Stimulated activated CD4-positive, alpha-beta T cell treated with anti-CD3 and anti-CD28 coated beads, Interleukin-2, amount 100 ng/mL, for 48 hours (primary cell): ENCODE measurements at places on chromosomes 13 and 19.
A peak's percentile ranks its signal among the peaks of the same experiment; 100 is the strongest.

DNA sequence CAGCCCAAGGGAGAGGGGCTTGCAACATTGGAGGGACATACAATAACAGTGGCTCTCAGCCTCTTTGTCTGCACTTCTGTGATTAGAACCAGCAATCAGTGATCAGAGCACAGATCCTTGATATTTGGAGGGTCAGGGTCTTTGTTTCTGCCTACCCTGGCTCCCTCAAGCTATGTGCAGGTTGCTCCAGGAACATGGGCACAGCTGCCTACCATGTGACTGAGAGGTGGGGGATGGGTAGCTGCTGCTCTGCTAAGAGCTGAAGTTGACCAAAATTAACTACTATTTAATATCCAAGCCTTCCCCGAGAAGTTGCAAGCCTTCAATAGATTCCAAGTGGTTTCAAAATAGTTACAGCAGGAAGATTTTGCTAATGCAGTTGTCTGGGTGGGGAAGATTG, 202.6 kb downstream of the ZIC5 start:
- DNase-seq, result no peak

GRCh38 chr13:71477735-71478134, 389.3 kb downstream of the DACH1 start:
- DNase-seq, result no peak

DNA sequence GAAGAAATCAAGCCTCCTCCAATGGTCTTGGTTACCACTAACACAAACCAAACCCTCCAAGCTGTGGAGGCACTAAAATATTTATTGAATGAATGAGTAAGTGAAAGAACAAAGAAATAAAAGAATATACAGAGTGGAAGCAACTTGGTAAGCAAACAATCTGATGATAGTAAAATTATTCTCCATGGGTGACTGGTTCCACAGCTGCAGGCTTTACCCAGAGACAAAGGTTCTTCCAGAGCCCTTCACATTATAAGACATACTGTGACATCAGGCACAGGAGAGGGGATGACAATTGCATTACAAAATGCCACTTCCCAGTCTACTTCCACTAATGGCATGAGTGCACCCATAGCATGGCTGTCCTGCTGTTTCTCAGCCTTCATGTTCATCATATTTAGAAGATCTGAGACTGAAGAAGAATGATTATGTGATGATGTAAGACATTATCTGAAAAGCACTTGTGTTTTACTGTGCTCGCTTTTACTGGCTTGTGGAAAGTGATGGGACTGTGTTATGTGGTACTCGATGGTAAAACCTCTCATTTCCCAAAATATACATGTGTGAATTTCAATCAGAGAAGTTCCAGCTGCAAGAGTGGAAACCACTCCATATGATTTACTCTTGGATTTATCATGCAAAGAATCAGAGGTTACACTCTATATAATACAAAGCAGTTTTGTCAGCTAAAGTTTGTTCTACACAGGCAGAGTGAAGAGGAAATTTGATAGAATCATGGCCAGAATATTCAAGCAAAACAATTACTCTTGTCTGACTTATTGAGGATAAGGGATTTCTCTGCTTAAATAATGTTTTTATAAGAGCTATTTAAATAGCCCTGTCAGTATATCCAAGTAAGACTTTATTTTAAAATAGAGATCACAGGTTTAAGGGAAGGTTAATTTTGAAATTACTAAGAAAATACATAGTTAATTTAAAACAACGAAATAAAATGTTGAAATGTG, 220.2 kb upstream of the NBEA start:
- no peak for DNase-seq

DNA sequence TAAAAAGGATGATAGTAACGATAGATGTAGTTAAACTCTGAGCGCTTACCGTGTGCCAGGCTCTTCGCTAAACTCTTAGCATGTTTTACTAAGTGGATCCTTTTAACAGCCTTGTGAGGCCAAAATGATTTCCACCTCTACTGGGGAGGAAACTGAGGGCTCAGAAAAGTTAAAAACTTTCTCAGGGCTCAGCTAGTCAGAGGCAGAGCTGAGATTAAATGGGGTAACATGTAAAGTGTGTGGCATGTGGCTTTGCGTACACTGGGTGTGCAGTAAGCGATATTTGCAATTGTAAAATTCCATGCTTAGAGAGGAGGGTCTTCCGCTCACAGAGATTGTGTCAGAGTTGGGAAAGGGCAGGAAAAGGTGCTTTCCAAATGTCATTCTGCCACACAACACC, 1.7 kb downstream of the U2AF2 start:
- no peak for DNase-seq

DNA sequence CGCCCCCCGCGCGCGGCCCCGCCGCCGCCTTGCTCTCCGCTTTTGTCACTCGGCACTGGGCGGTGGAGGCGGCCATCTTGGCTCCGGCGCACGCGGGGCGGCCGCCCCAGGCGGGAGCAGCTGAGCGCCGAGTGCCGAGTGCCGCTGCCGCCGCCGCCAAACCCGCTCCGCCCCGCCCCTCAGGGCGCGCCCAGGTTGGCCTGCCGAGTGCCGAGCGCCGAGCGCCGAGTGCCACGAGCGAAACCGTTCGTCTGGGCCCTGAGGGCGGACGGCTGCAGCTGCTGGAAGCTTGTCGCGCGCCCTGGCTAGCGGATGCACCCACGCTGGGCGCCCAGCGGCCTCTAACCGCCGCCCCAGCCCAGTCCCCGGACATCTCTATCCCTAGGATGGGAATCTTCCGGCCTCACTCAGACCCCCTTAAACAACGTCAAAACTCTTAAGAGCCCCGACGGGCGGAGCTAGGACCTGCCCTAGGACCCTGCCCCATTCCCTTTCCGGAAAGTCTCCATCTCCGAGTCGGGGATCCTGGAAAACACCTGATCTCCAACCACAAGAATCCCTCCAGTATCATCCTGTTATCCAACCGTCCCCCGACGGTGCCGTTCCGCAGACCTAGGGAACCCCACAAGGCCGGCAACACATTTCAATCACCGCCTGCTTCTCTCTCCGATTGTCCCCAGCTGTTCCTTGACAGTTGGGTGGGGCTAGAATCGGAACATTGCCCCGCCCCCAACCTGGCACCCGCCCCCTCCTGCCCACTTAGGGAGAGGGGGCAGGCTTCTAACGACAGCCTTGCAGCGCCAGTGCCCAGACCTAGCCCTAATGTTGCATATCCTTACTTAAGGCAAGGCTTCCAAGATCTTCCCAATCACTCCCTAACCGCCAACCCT, 14.1 kb upstream of the AKAP8L start:
- DNase-seq, result peak; percentile 94

DNA sequence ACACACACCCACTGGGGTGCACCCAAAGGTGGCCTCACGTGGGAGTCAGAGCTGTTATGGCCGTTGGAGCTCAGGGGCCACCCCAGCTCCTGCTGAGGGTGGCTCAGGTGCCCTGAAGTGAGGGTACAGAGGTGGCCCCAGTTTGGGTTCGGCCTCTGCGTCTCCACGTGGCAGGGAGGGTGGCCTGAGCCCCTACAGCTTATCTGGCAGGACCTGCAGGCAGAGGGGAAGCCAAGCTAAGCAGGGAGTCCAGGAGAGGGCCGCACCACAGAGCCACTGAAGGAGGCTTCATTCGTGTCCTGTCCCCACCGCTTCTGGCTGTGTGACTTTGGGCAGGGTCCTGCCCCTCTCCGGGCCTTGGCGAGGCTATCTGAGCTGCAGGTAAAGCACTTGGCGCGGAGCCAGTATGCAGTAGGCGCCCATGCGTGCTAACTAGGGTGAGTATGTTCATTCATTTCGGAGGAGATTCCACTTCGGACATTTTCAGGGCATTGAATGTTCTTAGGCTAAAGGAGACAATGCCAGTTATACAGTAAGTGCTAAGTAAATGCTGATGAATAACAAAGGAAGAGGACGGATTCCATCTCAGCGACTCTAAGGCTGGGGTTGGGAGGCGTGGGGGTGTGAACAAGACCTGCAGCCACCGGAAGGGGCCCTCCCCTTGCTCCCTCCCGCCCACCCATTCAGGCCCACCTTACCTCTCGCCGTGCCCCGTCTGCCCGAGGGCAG, 4.9 kb downstream of the REX1BD start:
- DNase-seq, result no peak

DNA sequence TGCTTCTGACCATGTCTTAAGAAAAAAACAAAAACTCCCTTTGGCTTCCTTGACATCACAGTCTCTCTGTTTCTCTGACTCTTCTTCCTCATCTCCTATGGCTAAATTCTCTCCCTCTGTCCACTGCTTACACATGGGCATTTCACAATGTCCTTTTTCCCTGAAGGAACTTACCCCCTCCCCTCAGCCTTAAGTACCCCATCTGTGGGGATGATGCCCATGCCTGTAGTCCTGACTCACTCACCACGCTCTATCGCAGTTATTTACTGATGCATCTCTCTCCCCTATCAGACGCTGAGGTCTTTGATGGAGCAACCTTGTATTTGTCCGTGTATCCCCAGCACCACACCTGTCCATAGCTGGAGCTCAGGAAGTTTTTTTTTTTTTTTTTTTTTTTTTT, 32.4 kb downstream of the ACTN4 start:
- no peak for DNase-seq

DNA sequence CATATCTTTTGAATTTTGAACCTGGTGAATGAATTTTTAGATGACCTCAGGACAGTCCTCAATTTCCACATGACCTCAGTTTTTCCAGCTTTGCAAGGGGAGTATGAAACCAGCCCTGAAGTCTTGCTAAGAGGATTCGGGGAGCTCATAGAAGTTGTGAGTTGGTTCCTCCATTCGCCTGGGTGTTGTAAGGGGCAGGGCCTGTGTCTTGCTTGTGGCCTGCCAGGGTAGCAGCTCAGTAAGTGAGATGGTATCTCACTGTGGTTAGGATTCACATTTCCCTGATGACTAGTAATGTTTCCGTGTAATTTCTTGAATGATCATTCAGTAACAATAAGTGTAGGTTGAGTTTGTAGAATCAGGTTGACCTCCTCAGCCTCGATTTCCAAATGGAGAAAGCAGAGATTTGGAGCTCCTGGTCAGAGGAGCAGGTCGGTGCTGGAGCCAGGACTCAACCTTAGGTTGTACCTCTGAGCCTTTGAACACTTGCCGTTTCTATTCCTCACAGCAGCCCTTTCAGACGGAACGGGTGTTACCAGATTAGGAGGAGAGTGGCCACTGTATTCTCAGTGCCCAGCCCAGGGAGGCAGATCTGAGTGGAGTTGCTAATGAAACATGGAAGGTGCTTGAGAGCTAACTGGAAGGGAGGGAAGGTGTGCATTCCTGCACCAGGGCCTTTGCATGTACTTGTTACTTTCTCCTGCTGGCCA, 14.6 kb downstream of the NACC1 start:
- peak; percentile 59 for DNase-seq

DNA sequence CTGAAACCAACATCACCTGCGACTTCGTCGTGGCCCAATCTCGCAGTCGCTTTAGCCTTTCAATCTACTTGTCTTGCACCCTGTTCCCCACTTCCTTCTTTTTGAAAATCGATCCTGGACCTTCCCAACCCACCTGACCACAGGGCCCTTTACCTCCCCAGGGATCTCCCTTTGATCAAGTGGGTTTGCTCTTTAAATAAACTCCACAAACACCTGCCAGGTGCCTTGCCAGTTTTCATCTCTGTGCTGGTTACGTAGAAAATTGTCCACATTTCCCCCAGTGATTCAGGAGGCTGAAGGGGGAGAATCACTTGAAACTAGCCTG, 14.5 kb upstream of the RAB20 start:
- no peak for DNase-seq

DNA sequence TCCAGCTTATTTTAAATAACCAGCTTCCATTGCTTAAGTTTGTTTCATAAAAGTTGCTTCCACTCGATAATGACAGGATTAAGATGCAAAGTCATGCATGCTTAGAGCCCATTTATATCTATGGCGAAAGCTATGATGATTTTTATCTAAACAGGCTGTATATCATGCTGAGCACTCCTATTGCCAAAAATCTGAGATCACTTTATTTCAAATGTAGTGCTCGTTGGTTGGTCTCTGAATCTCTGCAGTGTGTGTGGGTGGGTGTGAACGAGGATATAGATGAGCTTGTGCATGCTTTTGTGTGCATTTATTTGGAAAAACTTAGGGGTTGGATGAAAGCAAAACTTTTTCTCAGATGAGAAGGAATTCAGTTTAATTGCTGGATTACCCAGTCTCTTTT, 27.0 kb upstream of the ARGLU1 start:
- no peak for DNase-seq

DNA sequence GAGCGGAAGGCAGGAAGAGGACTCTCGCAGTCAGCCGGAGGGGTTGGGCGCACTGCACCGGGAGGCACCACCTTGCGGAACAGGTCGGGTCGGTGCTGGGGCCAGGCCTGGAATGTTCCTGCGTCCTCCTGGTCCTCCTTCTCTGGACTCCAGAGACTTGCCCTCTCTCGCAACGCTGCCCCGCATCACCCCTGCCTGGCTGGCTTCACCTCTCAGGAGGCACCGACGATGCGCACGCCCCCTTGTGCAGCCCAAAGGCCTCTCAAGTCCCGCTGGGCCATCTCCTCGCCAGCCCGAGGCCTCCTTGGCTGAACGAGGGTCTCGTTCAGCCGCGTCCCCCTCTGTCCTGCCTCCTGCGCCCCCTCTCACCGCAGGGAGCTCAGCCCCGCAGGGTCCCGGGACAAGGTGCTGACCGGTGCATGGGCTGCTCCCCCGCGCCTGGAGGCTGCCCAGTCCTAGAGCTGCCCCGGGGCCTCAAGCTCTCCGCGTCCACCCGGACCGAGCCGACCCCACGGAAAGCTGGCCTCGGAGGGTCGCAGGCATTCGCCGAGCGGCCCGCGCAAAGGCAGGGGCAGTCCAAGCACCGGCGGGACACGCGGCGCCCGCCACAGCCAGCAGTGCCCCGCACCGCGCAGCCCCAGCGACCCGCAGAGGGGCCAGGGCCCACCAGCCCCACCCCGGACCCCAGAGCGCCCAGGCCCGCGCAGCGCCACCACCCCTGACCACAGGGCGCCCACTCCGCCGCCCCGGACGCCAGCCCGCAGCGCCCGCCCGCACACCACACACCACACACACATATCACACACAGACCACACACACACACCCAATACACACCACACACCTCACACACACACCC, 133.8 kb downstream of the CRYL1 start:
- no peak for DNase-seq

DNA sequence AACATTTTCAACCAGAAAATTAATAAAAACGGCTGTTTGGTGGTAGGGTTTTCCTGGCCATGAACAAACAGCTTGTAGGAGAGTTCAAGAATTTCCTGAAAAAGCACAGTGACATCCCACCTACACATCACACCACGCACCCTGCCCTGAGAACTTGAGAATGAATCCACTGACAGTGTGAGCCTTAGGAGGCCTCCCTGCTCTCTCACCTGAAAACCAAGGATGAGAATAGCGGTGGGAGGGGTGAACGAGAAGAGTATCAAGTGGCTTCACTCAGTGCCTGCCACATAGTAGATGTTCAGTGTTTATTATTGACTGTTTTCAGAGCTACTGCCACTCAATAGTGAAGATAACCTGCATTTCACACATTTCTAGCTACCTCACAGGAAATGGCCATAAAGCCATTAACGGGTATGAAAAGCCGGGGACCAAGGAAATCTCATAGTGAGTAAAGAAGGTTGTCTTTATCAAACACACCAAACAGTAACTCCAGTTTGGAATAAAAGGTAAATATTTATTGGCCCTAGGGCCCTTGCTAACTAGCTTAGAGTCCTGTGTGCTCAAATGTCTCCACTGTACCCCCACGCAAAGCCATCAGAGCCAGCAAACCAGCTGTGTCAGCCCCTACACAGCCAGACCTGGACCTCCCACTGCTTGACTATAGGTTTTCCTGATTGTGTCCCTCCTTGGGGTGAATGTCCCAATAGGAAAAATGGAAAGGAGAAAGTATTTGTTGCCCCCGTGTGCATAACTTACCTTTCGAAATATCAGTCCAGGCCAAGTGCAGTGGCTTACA, 40.6 kb downstream of the TPT1 start:
- no peak for DNase-seq
